Inflammatory macrophage (primary cell): ENCODE measurements at places on chromosomes 7 and 10.

DNA sequence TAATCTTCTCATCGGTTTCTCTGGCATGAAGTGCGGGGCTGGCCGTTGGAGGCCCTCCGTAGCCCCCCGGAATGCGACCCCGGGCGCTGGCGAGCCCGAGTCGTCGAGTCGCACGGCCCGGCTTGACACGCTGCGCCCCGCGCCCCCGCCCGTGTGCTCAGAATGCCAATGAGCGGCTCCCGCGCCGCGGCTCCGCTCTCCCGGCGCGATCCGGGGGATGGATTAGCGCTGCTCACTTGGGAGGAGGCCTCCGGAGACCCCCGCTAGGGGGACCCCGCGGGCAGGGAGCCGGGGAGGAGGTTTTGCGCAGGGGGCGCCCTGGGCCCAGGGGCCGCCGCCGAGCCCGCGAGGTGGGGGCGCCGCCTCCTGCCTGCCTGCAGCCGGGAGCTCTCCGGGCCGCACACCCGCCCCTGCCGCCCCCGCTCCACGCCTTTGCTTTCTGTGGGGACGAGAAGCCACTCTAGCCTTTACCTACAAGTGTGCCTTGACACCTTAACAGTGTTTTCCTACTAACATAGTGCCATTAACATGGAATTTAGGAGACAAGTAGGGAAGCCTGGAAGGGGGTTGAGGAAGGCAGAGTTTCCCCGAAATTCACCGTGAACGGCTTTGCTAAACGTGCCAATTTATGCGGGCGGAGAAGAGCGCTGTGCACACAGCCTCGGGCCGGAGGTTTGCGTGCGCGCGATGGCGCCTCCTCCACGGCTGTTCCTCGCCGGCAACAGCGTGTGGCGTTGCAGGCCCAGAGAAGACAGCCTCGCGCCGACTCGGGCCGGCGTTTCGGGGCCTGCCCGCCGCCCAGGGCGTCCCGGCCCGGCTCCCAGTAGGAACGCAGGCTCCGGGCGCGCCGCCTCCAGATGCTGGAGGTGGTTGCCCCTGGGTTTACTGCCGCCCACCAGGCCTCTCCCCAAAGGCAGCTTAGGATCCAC, 7.1 kb downstream of the SHH start:
- peak; percentile 48 for DNase-seq

DNA sequence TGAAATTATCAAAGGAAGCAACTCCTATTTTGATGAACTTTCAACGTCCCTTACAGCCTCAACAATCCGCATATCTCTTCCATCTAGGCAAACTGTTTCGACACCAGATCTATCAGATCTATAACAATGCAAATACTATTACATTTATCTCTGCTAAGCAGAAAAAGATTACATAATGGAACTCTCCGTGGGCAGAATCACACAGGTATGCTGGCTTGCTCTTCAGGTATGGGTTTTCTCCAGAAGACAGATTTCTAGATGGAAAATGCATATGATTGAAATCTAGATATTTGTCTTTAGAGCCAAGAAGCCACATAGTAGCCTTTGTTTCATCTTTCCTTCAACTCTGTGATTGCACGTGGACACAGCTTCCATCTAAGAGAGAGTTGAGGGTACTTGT, 38.6 kb downstream of the ADAM12 start:
- no peak for DNase-seq

- DNase-seq = no peak
These were observed 922 bp upstream of the MYO1G start for GRCh38 chr7:44979481-44980392.

- no peak for DNase-seq
These were observed 254.8 kb upstream of the ZMIZ1 start for GRCh38 chr10:78813998-78814399.

DNA sequence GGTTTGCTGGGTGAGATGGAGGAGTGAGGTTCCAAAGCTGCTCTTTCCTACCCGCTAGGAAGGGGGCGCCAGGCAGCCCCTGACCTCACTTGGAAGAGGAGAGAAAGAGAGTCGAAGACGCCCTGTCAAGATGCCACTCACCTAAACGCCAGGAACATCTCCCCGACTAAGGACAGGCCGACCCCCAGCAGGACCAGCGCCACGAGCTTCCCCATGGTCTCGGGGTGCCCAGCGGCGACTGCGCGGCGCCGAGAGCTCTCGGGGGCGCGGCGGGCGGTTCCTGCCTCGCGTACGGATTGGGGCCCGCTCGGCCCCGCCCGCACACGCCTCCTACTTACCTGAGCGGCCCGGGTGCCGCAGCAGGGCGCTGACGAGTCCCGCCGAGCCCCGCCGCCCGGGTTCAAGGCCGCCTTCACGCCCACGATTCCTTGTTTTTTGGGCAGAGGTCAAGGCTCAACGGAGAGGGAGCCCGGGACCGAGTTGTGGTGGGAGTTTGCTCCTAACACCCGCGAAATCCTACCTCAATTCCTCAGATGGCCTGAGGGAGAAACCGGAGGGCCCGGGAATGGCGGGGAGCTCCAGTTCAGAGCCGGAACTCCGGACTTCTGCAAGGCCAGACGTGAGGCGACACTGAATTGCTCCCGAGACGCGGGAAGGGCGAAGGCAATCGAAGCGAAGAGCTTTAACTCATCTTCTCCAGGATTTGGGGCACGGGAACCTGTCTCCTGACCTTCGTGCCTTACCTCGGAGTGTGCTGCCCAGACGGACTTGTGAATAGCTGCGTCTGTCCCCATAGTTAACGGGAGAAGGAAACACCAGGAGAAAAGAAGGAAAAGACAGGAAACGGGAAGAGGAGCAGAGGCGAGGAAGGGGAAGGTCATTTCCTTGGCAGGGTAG, at the start of gene PON3:
PON3 (minus strand) TSS at position 240 of the 897 bp plus-strand sequence; CDS start at position 215, 25 bp downstream.
- no peak for DNase-seq

DNA sequence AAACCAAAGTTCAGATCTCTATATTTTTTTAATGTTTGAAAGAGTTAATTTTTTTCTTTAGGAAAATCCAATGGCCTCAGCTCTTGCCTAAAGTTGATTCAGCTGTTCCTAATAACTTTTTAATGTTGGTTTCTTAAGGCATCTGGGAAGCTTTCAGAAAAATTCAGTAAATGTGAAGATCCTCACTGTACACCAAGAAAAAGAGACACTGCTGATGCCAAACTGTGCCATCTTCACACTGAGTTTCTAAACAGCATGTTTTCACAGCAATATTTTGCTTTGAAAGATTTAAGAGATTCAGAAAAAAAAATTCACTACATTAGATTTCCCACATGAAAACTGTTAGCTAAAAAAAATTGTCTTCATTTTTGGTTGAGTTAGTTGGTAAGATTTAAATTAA, 249.4 kb downstream of the NEBL start:
- DNase-seq = no peak

DNA sequence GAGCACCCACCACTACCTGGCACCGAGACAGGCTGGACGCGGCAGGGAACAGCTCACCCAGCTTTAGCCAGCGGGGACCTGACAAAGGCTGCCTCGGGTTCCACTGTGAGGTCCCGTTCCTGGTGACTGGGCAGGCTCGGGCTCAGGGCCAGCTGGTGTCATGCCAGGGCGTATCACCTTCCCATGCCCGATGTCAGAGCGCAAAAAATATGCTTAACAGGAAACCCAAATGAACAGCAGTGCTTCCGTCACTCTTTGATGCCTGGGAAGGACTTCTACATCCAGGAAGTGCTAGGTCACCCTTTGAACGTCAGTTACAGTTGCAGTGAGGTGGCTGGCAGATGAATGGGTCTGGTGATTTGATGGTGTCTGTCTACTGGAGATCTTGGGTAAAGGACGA, 106.0 kb downstream of the ADARB2 start:
- no peak for DNase-seq

DNA sequence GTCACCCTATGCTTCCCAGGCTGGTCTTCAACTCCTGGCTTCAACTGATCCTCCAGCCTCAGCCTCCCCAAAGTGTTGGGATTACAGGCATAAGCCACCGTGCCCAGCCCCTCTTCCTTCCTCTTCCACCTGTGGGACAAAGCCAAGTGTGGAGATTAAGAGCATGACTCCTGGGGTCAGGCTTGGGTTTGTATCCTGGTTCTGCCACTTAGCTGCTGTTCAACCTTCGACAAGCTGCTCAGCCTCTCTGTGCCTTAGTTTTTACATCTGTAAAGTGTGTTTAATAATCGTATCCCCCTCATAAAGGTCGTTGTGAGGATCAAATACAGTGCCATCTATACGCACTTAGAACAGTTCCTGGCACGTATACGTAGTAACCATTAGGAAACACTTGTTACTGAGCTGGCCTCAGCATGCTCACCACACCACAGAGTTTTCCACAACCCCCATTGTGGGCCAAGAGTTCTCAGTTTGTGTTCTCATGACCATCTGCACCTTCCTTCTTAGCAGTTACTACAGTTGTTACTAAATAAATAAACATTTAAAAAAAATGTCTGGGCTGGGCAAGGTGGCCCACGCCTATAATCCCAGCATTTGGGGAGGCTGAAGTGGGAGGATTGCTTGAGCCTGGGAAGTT, 140.5 kb upstream of the BTBD16 start:
- DNase-seq = no peak

- DNase-seq = no peak
These were observed 29.5 kb upstream of the SLC29A3 start for GRCh38 chr10:71289421-71290130.

GRCh38 chr7:50274361-50274760, 30.2 kb upstream of the IKZF1 start:
- DNase-seq = peak; percentile 55

GRCh38 chr7:137342265-137342664, 1.3 kb downstream of the PTN start:
- no peak for DNase-seq

DNA sequence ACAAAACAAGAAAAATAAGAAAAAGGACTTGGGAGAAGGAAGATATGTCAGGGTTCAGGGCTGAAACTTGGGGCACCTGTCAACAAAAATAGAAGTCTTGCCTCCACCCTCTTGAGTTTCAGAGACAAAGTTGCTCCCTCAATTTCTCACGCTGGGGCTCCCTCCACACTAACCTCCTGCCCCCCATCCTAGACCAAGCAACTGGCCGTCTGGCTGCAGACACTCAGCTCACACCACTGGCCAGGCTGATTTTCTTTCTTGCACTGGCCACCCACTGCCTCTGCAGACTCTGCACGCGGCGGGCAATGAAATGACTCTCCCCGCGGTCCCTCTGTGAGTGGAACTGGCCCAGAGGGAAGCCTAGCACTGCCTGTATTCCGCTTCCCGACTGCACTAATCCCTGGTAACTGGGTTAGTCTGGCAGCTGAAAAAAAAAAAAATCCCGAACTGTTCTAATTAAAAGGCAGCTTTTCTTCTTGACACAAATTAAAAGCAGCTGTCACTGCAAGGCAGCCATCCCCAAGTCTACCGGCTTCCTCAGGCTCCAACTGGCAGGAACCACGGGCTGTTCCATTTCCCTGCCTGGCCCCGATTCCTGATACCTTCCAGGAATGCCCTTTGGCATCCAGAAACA, 83.5 kb downstream of the SPDYE5 start:
- DNase-seq = no peak
